Fibroblast of upper back skin (primary cell): ENCODE measurements at places on chromosomes 5 and 9.

DNA sequence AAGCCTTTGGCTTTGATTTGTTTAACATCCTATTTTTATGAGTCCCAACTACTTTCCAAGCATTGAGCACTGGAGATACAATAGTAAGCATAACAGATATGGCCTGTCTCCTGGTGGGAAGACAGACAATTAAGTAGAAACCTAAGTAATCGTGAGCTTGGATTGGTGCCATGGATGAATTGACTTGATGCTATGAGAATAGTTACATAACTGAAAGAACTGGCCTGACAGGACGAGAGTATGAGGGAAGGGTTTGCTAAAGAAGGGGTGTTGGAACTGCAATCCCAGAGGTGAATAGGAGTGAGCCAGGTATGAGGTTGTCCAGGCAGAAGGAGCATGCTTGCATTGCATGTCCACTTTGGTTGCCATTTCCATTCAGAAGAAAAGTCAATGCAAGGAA lies 52.4 kb downstream of the GPR21 start:
- no peak for DNase-seq

DNA sequence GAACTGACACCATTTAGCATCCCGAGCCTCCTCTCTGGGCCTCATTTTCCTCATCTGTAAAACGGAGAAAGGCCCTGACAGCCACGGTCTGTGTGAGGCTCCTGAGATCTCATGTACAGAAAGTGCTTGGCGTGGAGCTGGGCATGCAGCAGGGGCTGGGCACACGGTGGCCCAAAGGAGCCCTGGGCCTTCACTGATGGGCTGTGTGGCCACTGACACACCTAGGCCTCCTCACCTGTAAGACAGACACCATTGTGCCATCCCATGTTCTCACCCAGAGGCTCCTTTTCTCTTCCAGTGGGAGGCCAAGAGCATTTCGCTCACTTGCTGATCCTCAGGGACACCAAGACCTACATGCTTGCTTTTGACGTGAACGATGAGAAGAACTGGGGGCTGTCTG lies 1.6 kb downstream of the ORM1 start:
- DNase-seq: no peak

GRCh38 chr5:67542479-67542878 lies 345.9 kb upstream of the CD180 start:
- DNase-seq: no peak

GRCh38 chr9:93668261-93668871 lies 92.0 kb downstream of the PHF2 start:
- no peak for DNase-seq

- peak; percentile 71 for DNase-seq
These were observed 86.7 kb downstream of the INSYN2B start for GRCh38 chr5:169893571-169893970.

DNA sequence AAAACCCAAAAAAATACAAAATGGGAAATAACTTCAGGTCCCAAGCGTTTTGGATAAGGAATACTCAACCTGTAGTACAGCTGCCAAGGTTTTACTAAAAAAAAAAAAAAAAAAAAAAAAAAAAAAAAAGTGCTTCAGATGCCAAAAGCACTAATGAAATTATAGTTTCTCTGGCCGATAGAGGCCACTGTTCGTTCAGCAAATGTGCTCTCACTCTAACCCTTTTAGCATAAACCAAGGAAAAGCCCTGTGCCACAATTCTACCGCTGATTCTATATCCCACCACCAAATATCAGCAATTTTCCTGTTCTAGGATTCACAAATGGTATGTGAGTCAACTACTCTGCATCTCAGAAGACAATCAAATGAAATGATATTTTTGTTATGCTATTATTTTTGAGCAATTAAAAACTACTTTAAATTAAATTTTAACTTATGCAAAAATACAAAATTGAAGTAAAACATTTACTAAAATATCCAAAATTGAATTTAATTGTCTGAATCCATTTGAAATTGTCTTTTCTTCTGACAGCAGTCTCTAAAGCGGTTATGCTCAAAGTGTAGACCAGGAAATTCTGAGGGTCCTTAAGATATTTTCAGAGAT lies 79.8 kb downstream of the RICTOR start:
- DNase-seq: peak; percentile 77

DNA sequence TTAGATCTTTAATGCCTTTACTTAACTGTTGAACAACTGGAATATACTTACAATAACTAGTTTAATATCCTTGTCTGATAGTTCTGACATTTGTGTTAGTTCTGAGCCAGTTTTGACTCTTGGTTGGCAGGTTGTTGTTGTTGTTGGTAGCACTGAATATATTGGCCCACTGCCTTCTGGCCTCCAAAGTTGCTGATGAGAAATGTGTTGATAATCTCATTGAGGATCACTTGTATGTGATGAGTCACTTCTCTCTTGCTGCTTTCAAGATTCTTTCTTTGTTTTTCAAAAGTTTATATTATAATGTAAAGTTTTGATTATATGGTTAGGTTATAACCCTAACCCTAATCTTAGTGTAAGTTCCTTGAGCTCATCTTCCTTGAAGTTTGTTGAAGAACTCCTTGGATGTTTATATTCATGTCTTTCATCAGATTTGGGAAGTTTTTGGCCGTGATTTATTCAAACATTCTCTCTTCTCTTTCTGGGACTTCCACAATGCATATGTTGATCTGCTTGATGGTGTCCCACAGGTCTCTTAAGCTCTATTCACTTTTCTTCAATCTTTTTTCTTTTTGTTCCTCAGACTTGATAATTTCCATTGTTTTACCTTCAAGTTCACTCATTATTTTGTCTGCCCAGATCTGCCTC lies 149.7 kb downstream of the FGF18 start:
- no peak for DNase-seq

DNA sequence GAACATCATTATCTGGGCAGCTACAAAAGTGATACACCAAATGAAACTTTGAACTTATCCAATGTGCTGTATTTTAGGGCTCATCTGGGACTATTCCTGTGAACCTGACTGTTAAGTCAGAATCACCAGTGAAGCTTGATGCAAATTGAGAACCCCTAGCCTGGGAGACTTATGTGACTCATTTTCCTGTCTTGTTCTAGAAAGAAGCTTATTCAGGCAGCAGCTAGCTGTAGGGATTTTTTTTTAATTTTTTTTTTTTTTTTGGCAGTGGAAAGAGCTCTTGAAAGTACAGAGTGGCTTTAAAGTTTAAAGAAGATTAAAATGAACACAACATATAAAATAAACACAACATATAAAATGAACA lies 81.1 kb upstream of the TNFAIP8 start:
- DNase-seq: peak; percentile 79

- DNase-seq: peak; percentile 89
These were observed 131.8 kb downstream of the GNAQ start for GRCh38 chr9:77899679-77900354.

GRCh38 chr9:95927271-95928004 lies 51.9 kb downstream of the ERCC6L2 start:
- no peak for DNase-seq

- DNase-seq: no peak
These were observed 130.2 kb downstream of the MAT2B start for GRCh38 chr5:163635631-163636030.

DNA sequence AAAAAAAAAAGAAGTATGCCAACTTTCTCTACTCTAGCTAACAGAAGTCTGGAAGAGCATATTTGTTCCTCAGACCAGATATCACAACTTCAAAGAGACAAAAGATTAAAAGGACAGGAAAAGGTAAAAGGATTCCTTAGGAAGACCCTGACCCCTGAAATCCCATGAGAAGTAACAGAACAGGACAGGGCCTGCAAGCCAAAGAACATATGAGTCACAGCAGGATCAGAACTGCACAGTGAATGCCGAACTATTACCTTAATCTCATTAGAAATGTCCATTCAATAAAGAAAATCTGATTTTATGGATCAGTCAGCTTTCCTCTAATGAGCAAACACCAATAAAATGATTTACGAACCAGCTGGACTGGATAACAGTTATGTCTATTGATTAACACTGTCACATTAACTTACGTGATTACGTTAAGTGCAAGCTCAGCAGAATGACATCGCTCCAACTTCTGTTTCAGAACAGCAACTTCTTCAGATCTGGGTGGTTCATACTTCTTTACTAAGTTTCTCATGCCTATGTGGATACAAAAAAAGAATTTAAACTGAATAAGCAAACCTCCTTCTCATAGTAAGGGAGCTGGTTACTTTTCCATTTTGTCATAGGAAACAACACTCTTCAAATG lies 13.6 kb downstream of the CCNH start:
- DNase-seq: no peak
